ENCODE measurements at places on chromosomes 7 and 10. TPM values are rescaled to one million over a fixed set of nuclear protein-coding genes. Genes with fewer than 3 reads are reported as not detected.

- peaks cover 32% of the 10 kb centered on the region for H3K36me3 ChIP-seq
- no peaks in the 10 kb centered on the region for H3K27me3 ChIP-seq
- H3K4me1 ChIP-seq: peaks cover 25% of the 10 kb centered on the region
- no peak for DNase-seq
- H3K27ac ChIP-seq: no peak overlapping the region
These were observed 65.0 kb downstream of the RBM33 start for GRCh38 chr7:155709453-155709852.

The GPR37 gene
- not detected for total RNA-seq

The EPHB4 gene
- total RNA-seq: 2.4 TPM

DNA sequence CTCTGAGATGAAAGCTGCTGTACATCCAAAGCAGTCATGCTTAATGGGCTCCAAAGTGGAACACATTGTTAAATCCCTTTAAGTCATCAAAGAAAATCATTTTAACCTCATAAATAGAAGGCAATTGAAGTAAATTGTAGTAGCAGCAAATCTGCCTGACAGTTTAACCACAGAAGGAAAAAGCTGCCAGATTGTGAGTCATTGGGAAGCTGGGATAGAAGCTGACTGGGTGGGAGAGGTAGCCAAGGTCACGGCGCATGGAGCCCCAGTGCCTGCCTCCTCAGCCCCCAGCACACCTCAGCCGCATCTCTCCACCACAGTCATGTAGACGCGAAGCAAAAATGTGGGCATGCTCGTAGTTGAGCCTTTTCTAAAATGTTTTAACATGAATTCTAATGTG, 44.0 kb downstream of the TARP start:
- DNase-seq: no peak
- H3K27me3 ChIP-seq: no peaks in the 10 kb centered on the region
- peaks cover 33% of the 10 kb centered on the region for H3K4me1 ChIP-seq
- H3K36me3 ChIP-seq: peaks cover 2% of the 10 kb centered on the region

GRCh38 chr10:125201108-125201524, 40.8 kb upstream of the CTBP2 start:
- H3K27me3 ChIP-seq: peaks cover 6% of the 10 kb centered on the region
- no peaks in the 10 kb centered on the region for H3K36me3 ChIP-seq
- H3K4me3 ChIP-seq: no peak overlapping the region
- H3K4me1 ChIP-seq: no peaks in the 10 kb centered on the region

- no peak overlapping the region for H3K4me3 ChIP-seq
- peaks cover 19% of the 10 kb centered on the region for H3K4me1 ChIP-seq
- peak overlapping the region; percentile 22 for H3K27ac ChIP-seq
- DNase-seq: peak; percentile 45
- peaks cover 5% of the 10 kb centered on the region for H3K27me3 ChIP-seq
- no peaks in the 10 kb centered on the region for H3K36me3 ChIP-seq
These were observed 77.1 kb upstream of the TRIL start for GRCh38 chr7:29035044-29035740.

DNA sequence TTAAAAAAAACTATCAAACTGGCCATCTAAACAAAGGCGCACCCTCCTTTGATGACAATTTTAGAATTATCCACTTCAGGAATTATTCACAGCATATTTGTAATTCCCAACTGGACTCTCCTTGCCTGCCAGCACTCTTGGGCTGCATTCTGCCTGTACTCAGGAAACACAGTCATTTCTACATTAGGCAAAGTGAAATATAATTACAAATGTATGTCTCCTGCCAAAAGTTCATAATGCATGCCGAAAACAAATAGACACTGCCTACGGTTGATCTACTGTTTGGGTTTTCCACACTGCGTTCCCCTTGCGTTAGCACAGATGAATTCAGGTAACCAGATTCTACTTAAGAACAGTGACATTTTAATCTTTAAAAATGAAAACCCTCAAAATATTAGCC, 1.9 kb downstream of the HGF start:
- H3K27ac ChIP-seq: no peak overlapping the region
- no peak overlapping the region for H3K4me3 ChIP-seq
- no peaks in the 10 kb centered on the region for H3K36me3 ChIP-seq
- peaks cover 14% of the 10 kb centered on the region for H3K27me3 ChIP-seq
- no peak for DNase-seq

- no peaks in the 10 kb centered on the region for H3K27me3 ChIP-seq
- no peaks in the 10 kb centered on the region for H3K36me3 ChIP-seq
- H3K27ac ChIP-seq: no peak overlapping the region
- H3K4me1 ChIP-seq: no peaks in the 10 kb centered on the region
- no peak for DNase-seq
- H3K4me3 ChIP-seq: no peak overlapping the region
These were observed 155.8 kb downstream of the BMPER start for GRCh38 chr7:34061149-34061548.

Measured in activated T-cell treated with anti-CD3 and anti-CD28 coated beads, Interleukin-2, amount 50 U/mL, for 72 hours (primary cell).